ENCODE measurements at places on chromosomes 1 and 21.

- H3K36me3 ChIP-seq = no peaks in the 10 kb centered on the region
- H3K4me3 ChIP-seq = peak overlapping the region; percentile 88
- peaks cover 52% of the 10 kb centered on the region for H3K27me3 ChIP-seq
- no peak overlapping the region for H3K27ac ChIP-seq
- peaks cover 12% of the 10 kb centered on the region for H3K4me1 ChIP-seq
These were observed 495 bp upstream of the NTRK1 start for GRCh38 chr1:156860113-156860627.

DNA sequence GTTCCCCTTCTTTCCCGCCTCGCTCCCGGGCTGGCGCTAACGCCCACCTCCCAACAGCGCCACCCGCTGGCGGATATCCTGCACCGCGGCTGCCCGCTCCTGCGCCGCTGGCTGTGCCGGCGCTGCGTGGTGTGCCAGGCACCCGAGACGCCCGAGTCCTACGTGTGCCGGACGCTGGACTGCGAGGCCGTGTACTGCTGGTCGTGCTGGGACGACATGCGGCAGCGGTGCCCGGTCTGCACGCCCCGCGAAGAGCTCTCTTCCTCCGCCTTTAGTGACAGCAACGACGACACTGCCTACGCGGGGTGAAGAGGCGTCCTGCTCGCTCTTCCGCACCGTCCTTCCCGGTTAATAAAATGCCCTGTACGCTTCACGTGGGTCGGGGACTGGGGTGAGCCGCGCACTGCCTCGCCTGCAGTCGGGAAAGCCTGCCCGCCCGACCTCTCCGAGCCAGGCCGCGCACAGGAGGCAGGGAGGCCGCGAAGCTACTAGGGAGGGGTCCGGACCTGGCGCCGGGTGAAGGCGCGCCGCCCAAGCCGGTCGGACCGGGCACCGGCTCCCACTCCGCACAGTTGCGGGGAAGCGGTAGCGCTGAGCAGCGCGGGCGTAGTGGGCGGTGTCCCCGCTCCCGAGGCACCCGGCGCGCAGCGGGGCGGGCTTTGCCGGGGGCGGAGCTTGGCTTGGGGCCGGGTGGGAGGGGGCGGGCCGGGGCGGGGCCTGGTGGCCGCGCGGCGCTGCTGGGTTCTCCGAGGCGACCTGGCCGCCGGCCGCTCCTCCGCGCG, at the start of gene ADAM15:
Gene ADAM15 (plus strand): TSS at position 757 of the 782 bp plus-strand sequence. CDS start 71 bp downstream, outside the sequence.
- peak within 1 kb of the TSS; percentile 86 for H3K27ac ChIP-seq
- peak within 1 kb of the TSS; percentile 93 for H3K4me3 ChIP-seq
- peaks cover 6% of the 10 kb centered on the region for H3K27me3 ChIP-seq
- no peaks in the 10 kb centered on the region for H3K36me3 ChIP-seq
- DNase-seq = peak; percentile 73
- H3K4me1 ChIP-seq = peaks cover 28% of the 10 kb centered on the region

GRCh38 chr21:44875316-44875700, 1.8 kb upstream of the PTTG1IP start:
- no peaks in the 10 kb centered on the region for H3K27me3 ChIP-seq
- no peak for DNase-seq
- H3K27ac ChIP-seq = peak overlapping the region; percentile 93
- H3K36me3 ChIP-seq = no peaks in the 10 kb centered on the region
- peak overlapping the region; percentile 96 for H3K4me3 ChIP-seq

- H3K27me3 ChIP-seq = peaks cover 14% of the 10 kb centered on the region
- peaks cover 8% of the 10 kb centered on the region for H3K4me1 ChIP-seq
- no peak overlapping the region for H3K4me3 ChIP-seq
- DNase-seq = no peak
- H3K36me3 ChIP-seq = no peaks in the 10 kb centered on the region
These were observed 108.9 kb downstream of the CRYAA start for GRCh38 chr21:43277481-43278351.

DNA sequence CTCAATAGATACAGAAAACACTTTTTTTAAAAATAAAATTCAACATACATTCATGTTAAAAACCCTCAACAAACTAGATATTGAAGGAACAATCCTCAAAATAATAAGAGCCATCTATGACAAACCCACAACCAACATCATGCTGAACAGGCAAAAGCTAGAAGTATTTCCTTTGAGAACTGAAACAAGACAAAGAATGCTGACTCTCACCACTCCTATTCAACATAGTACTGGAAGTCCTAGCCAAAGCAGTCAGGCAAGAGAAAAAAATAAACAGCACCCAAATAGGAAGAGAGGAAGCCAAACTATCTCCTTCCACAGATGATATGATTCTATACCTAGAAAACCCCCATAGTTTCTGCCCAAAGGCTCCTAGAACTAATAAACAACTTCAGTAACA, 46.2 kb upstream of the IVNS1ABP start:
- H3K27me3 ChIP-seq = no peaks in the 10 kb centered on the region
- H3K4me1 ChIP-seq = peaks cover 12% of the 10 kb centered on the region
- H3K36me3 ChIP-seq = peaks cover 24% of the 10 kb centered on the region
- H3K4me3 ChIP-seq = no peak overlapping the region

DNA sequence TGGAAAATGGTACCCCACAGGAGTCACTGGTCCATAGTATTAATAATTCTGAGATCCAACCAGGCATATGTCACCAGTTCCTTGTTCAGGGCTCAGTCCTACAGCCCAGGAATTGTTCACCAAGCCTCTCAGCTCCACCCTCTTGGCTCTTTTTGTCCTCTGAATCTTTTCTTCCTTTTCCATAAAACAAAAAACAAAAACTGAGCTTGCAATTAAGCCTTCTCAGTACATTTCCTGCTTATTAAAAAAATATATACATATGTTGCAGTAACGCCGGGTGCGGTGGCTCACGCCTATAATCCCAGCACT, 23.4 kb upstream of the KIF1B start:
- no peak overlapping the region for H3K4me3 ChIP-seq
- H3K36me3 ChIP-seq = no peaks in the 10 kb centered on the region
- DNase-seq = no peak
- H3K27me3 ChIP-seq = no peaks in the 10 kb centered on the region

GRCh38 chr1:69765951-69766350, 198.2 kb downstream of the LRRC7 start:
- no peak for DNase-seq
- no peaks in the 10 kb centered on the region for H3K36me3 ChIP-seq
- H3K4me3 ChIP-seq = no peak overlapping the region
- H3K27me3 ChIP-seq = no peaks in the 10 kb centered on the region

DNA sequence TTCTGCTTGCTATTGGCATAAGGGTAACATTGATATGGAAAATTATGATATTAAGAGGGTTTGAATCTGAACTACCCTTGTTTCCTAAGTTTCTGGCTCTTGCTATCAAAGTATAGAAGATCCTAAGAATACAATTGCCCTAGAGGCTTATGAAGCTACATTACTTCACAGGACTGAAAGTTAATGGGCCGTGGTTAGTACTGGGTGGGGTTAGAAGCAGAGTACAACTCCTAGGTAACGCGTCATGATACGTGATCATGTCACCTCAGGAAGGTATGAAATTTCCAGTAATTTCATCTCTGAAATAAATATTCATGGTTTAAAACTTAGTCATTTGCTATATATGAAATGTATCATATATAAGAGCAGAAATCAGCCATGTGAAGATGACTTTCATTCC, 743.8 kb upstream of the NEGR1 start:
- H3K27me3 ChIP-seq = no peaks in the 10 kb centered on the region
- DNase-seq = no peak
- H3K27ac ChIP-seq = no peak overlapping the region
- no peaks in the 10 kb centered on the region for H3K36me3 ChIP-seq

GRCh38 chr1:208570362-208570761, 326.2 kb upstream of the PLXNA2 start:
- no peaks in the 10 kb centered on the region for H3K4me1 ChIP-seq
- H3K36me3 ChIP-seq = no peaks in the 10 kb centered on the region
- no peak overlapping the region for H3K27ac ChIP-seq
- DNase-seq = no peak
- H3K27me3 ChIP-seq = peaks cover 19% of the 10 kb centered on the region

GRCh38 chr1:234965111-234965510, 163.5 kb downstream of the TOMM20 start:
- H3K27me3 ChIP-seq = no peaks in the 10 kb centered on the region
- H3K4me1 ChIP-seq = peaks cover 54% of the 10 kb centered on the region
- no peak for DNase-seq
- no peaks in the 10 kb centered on the region for H3K36me3 ChIP-seq
- no peak overlapping the region for H3K4me3 ChIP-seq
- peak overlapping the region; percentile 31 for H3K27ac ChIP-seq

- H3K36me3 ChIP-seq = no peaks in the 10 kb centered on the region
- no peaks in the 10 kb centered on the region for H3K27me3 ChIP-seq
- no peak for DNase-seq
- no peak overlapping the region for H3K4me3 ChIP-seq
- H3K4me1 ChIP-seq = peaks cover 38% of the 10 kb centered on the region
These were observed 11.5 kb upstream of the LAPTM5 start for GRCh38 chr1:30768830-30769718.

GRCh38 chr21:26554365-26554764, 18.7 kb downstream of the CYYR1 start:
- peaks cover 4% of the 10 kb centered on the region for H3K27me3 ChIP-seq
- no peaks in the 10 kb centered on the region for H3K36me3 ChIP-seq
- no peak for DNase-seq
- no peak overlapping the region for H3K4me3 ChIP-seq

GRCh38 chr1:71193153-71193552, 112.3 kb upstream of the ZRANB2 start:
- no peaks in the 10 kb centered on the region for H3K27me3 ChIP-seq
- no peak overlapping the region for H3K27ac ChIP-seq
- H3K36me3 ChIP-seq = no peaks in the 10 kb centered on the region
- no peaks in the 10 kb centered on the region for H3K4me1 ChIP-seq

- no peaks in the 10 kb centered on the region for H3K36me3 ChIP-seq
- no peaks in the 10 kb centered on the region for H3K4me1 ChIP-seq
- H3K27me3 ChIP-seq = peaks cover 24% of the 10 kb centered on the region
- DNase-seq = no peak
- no peak overlapping the region for H3K4me3 ChIP-seq
These were observed 205.2 kb downstream of the ASTN1 start for GRCh38 chr1:176959191-176959820.

DNA sequence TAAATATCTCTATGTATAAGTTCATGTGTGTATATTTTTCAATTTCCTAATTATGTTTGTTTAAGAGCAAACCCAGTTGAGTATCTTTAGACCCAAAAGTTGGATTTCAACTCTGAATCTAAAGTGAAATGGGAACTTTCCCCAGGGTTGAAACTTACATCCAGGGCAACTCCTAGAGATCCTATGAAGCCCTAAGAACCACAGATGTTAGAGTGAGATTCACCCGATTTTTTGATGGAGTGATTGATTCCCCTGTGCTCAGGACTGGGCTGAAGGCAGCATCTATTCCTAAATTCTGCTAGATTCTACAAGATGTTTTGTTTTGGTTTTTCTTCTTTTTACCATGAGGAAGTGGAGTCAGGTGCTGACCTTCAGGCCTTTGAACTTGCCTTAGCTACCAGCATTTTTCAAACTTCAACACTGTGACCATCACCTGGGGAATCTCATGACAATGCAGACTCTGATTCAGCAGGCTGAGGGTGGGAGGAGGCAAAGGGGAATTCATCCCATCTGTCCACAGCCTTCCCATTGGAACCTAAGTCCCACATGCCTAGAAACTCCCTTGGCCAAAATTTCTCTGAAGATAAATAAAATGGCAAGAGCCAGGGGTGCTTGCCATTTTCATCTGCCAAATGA, 145.5 kb downstream of the ETS2 start:
- H3K27me3 ChIP-seq = peaks cover 10% of the 10 kb centered on the region
- no peaks in the 10 kb centered on the region for H3K36me3 ChIP-seq
- no peak overlapping the region for H3K4me3 ChIP-seq
- DNase-seq = no peak

- no peaks in the 10 kb centered on the region for H3K36me3 ChIP-seq
- H3K4me1 ChIP-seq = no peaks in the 10 kb centered on the region
- H3K27ac ChIP-seq = no peak overlapping the region
- H3K27me3 ChIP-seq = peaks cover 4% of the 10 kb centered on the region
- no peak for DNase-seq
These were observed 10.3 kb downstream of the ACTRT2 start for GRCh38 chr1:3031401-3032221.

- DNase-seq = no peak
- H3K27ac ChIP-seq = no peak overlapping the region
- H3K4me1 ChIP-seq = no peaks in the 10 kb centered on the region
- no peak overlapping the region for H3K4me3 ChIP-seq
- H3K36me3 ChIP-seq = no peaks in the 10 kb centered on the region
- no peaks in the 10 kb centered on the region for H3K27me3 ChIP-seq
These were observed 216.8 kb upstream of the C1orf87 start for GRCh38 chr1:60290393-60290792.

DNA sequence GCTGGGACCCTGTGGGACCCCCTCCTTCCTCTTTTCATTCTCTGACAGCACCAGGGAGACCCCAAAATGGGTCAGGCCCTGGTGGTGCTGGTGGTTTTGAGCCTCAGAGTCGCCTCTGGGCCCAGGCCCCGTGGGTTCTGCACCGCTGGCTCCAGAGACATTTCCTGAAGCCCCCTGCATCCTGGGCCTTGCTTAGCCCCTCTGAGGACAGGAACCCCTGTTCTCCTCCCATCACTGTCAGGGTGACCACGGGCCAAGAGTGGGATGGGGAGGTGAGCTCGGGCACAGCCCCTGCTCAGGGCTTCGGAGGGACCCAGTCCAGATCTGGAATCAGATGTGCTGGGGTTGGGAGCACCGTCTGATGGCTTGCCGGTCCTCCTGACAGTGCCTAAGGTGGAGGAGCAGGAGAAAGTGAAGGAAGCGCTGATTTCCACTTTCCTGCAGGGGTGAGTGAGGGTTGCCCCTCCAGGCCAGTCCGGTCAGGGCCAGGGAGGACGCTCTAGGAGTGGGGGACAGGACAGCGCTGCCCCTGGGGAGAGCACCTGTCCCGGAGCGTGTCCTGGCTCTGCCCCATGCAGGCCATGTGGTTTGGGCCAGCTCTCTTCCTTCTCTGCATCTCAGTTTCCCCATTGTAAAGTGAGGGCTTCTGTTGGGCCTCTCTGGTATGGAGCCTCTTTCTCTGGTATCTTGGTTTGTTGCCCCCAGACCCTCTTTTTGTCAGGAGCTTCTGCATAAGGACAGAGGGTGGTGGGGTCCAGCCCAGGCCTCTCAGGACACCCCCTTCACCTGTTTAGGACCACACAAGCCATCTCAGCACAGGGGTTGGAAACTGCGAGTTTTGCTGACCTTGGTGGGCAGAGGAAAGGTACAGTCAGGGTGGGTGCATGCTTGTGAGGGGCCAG, 71.0 kb downstream of the TRIM11 start:
- H3K27me3 ChIP-seq = no peaks in the 10 kb centered on the region
- no peak overlapping the region for H3K27ac ChIP-seq
- no peak for DNase-seq

DNA sequence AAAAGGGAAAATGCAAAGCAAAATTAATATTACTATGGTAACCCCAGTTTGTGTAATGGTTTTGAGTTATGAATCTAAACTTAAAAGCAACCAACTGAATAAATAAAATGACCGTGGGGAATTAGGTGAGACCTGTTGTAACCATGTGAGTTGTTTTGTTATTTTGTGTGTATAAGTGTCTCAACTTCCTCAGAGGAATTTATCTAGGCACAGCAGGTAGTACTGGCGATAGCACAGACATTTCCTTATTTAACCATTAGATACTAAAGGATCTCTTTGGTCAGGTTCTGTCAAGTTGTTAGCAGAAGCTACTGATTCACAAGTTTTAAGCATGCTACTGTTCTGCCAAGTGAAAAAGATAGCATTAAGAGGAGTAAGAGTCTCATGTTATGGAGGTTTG, 39.3 kb upstream of the LRRC7 start:
- no peak overlapping the region for H3K27ac ChIP-seq
- no peaks in the 10 kb centered on the region for H3K27me3 ChIP-seq
- DNase-seq = no peak
- H3K4me1 ChIP-seq = no peaks in the 10 kb centered on the region
- H3K4me3 ChIP-seq = no peak overlapping the region
- no peaks in the 10 kb centered on the region for H3K36me3 ChIP-seq

- H3K4me3 ChIP-seq = no peak overlapping the region
- peaks cover 3% of the 10 kb centered on the region for H3K4me1 ChIP-seq
These were observed 39.5 kb downstream of the LBR start for GRCh38 chr1:225388372-225388771.

GRCh38 chr1:229409616-229410369, 24.1 kb downstream of the ACTA1 start:
- no peaks in the 10 kb centered on the region for H3K36me3 ChIP-seq
- H3K4me1 ChIP-seq = peaks cover 23% of the 10 kb centered on the region
- no peak overlapping the region for H3K27ac ChIP-seq
